Tibial nerve (tissue), 4 donors: ENCODE measurements at places on chromosomes 12 and 14. TPM values are rescaled to one million over a fixed set of nuclear protein-coding genes. Genes with fewer than 3 reads are reported as not detected.

Gene FSCB
- total RNA-seq: 0.66 TPM

Gene DHRS4L2
- 16.8 TPM for total RNA-seq

Gene LBHD2
- total RNA-seq: not detected

Gene ERP27
- not detected for total RNA-seq

Gene GNB3
- 9.9 TPM for total RNA-seq

Gene REC8
- total RNA-seq: 11.6 TPM

Gene PDE3A
- 17.6 TPM for total RNA-seq

Gene KRT72
- total RNA-seq: not detected

Gene GPR65
- total RNA-seq: 1.3 TPM

Gene PRB2
- not detected for total RNA-seq

Gene PPP1R1A
- 26.1 TPM for total RNA-seq

Gene COX6A1
- total RNA-seq: 661 TPM

Gene RNASE7
- not detected for total RNA-seq

Gene MANSC4
- total RNA-seq: 0.78 TPM

Gene C12orf54
- total RNA-seq: not detected

Gene CHD8
- 45.9 TPM for total RNA-seq

Gene DNAL1
- total RNA-seq: 21.0 TPM

Gene POLE2
- 1.1 TPM for total RNA-seq

Gene SLCO1B3
- 1.2 TPM for total RNA-seq

Gene TMEM30B
- 32.9 TPM for total RNA-seq

Gene USP44
- total RNA-seq: 13.8 TPM

Gene C12orf60
- 0.87 TPM for total RNA-seq

Gene GPRC5A
- 2.1 TPM for total RNA-seq

Gene PLCZ1
- not detected for total RNA-seq

Gene CCDC184
- total RNA-seq: 2.6 TPM

Gene SMCO2
- total RNA-seq: not detected

Gene EXD2
- total RNA-seq: 21.6 TPM

Gene TSHR
- not detected for total RNA-seq

Gene FAM90A1
- total RNA-seq: 0.21 TPM
